ENCODE measurements at places on chromosomes 1 and 21.

DNA sequence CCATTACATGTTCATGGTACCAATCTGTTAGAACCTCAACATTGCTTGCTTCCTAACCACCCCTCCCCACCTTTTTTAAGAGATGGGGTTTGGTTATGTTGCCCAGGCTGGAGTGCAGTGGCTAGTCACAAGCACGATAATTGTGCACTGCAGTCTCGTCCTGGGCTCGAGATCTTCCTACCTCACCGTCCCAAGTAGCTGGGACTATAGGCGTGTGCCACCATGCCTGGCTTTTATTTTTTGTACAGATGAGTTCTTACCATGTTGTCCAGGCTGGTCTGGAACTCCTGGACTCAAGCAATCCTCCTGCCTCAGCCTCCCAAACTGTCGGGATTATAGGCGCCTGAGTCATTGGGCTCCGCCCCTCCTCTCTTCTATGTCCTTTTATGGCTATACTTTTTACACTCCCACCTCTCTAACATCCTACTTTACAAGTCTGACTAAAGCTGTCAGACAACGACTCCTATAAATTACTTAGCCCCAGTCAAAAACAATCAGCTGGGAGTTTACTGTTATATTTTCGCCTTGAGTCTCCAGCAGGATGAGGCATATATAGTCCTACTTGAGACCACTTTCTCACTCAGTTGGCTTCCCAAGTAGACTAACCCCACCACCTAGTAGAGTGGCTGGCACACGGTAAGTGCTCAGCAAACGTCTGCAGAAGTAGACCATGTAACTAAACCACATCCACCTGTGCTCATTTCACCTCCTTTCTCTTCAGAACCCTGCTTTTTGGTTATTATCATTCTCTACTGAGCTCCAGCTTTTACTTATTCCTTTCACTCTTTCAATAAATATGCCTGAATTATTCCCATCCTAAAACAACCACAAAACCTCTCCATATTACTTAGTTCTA lies 13.8 kb downstream of the ENSA start:
- no peak for DNase-seq

GRCh38 chr1:29271724-29272123 lies 35.4 kb downstream of the PTPRU start:
- DNase-seq, result peak; percentile 89
- H3K36me3 ChIP-seq, result peaks cover 10% of the 10 kb centered on the region
- peak overlapping the region; percentile 21 for H3K4me3 ChIP-seq
- no peaks in the 10 kb centered on the region for H3K27me3 ChIP-seq

GRCh38 chr1:42145389-42145716 lies 7.9 kb upstream of the GUCA2B start:
- no peak for DNase-seq
- H3K27ac ChIP-seq, result no peak overlapping the region
- H3K4me3 ChIP-seq, result no peak overlapping the region
- no peaks in the 10 kb centered on the region for H3K4me1 ChIP-seq
- H3K27me3 ChIP-seq, result no peaks in the 10 kb centered on the region

DNA sequence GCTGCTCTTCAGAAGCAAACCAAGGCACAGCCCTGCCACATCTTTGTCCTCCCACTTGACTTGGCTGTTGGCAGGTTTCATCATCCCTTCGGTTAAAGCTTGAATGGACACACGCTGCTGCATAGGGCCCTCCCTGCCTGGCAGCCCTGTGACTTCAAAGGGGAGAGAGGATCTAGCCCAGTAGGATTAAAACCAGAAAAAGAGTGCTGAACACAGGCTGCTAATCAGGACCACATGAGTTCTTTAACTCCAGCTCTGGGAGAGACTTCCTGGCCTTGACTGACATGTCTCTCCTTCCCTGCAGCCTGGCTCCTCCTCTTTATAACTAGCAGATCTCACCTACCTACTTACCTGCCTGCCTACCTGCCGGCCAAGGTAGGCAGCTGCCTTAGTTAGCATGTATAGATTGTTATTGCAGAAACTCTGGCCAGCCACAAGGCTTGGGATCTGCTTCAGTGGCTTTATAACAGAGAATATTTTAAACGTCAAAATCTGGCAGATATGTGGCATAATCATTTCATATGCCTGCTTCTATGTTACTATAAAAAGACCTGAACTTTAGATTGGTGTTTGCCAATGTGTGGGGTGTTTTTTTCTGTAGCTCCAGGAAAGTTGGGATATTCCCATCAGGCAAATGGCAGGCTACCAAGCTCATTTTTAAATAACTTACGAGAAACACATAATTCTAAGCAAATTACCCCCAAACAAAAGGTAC lies 49.4 kb downstream of the ERG start:
- no peaks in the 10 kb centered on the region for H3K36me3 ChIP-seq
- H3K27ac ChIP-seq, result no peak overlapping the region

- H3K27me3 ChIP-seq, result no peaks in the 10 kb centered on the region
- H3K36me3 ChIP-seq, result peaks cover 3% of the 10 kb centered on the region
- H3K4me1 ChIP-seq, result 0 out of 2 replicates have a peak, but pooled peaks cover under 1% of the 10 kb centered on the region
- H3K27ac ChIP-seq, result no peak overlapping the region
- no peak overlapping the region for H3K4me3 ChIP-seq
Measured at GRCh38 chr21:36477001-36477400, 2.9 kb downstream of the CLDN14 start.

- H3K27ac ChIP-seq, result no peak overlapping the region
- H3K4me3 ChIP-seq, result no peak overlapping the region
Measured at GRCh38 chr1:113615425-113615824, 143.9 kb downstream of the PHTF1 start.

DNA sequence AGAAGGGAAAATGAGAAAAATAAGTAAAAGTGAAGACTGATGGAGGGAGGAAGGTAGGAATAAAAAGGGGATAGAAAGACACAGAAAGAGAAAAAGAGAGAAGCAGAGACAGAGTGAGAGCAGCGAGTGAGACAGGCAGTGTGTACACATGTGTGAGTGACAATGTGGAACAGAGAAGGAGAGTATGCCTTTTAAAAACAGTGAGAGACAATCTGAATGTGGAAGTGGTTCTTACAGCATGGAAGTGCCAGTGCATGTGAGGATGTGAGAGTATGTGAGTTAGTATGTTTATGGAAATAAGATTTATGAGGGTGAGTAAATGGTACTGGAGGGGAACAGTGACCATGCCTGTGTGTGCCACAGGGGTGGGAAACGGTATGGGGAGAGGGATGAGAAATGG lies 1.2 kb downstream of the NEGR1 start:
- H3K27me3 ChIP-seq, result peaks cover 3% of the 10 kb centered on the region
- no peak overlapping the region for H3K27ac ChIP-seq
- DNase-seq, result no peak

DNA sequence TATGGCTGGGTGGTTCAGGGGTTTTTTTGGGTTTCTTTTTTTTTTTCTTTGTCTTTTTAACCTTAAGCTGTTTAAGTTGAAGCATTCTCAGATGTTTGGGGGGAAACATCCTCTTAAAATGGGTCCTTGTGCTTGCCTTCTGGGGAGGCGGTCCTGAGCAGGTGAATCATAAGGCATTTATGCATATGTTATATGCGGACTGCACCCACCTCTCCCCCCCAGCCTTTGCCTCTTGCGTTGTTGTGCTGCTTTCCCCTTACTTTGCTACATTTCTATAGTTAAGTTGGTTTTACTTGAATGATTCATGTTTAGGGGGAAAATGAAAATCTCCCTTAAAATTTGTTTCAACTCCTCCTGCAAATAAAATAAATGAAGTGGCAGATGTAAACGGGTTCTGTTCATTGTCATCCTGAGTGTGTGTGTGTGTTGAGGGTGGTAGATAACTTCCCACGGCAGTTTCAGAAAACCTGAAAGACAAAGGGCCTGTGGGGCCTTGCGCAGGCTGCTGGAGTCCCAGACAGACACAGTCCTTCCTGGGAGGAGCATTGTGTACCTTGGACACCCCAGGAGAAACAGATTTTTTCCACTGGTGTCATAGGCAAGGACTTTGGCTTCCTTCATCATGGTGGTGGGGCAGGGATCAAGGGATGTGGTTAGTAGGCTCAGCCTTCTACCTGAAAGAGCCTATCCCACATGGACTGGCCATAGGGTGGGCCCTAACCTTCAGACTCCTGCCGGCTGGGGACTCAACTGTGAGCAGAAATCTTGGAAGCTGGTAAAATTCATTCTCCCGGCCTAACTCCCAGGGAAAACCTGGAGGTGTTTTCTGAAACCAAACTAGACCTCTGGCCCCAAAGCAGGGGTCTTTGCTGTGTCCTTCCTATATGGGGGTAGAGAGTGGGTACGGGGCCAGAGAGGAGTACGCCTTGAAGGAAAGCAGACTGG lies 926 bp upstream of the SH3D21 start:
- DNase-seq, result no peak
- H3K4me1 ChIP-seq, result peaks cover 3% of the 10 kb centered on the region
- H3K27me3 ChIP-seq, result no peaks in the 10 kb centered on the region

- no peak overlapping the region for H3K4me3 ChIP-seq
- DNase-seq, result no peak
- no peaks in the 10 kb centered on the region for H3K36me3 ChIP-seq
- no peaks in the 10 kb centered on the region for H3K4me1 ChIP-seq
Measured at GRCh38 chr1:44830900-44831304, 12.2 kb downstream of the PTCH2 start.

- DNase-seq, result no peak
- no peaks in the 10 kb centered on the region for H3K27me3 ChIP-seq
- no peak overlapping the region for H3K27ac ChIP-seq
- no peak overlapping the region for H3K4me3 ChIP-seq
- no peaks in the 10 kb centered on the region for H3K36me3 ChIP-seq
Measured at GRCh38 chr1:226656201-226656600, 82.9 kb downstream of the ITPKB start.

- H3K36me3 ChIP-seq, result no peaks in the 10 kb centered on the region
- H3K27ac ChIP-seq, result no peak overlapping the region
- H3K4me3 ChIP-seq, result no peak overlapping the region
Measured at GRCh38 chr1:1185101-1185765, 11.6 kb downstream of the TTLL10 start.

- no peak overlapping the region for H3K27ac ChIP-seq
- no peaks in the 10 kb centered on the region for H3K4me1 ChIP-seq
- peaks cover 2% of the 10 kb centered on the region for H3K27me3 ChIP-seq
- no peak for DNase-seq
- H3K4me3 ChIP-seq, result no peak overlapping the region
Measured at GRCh38 chr21:25838809-25839208, 104.0 kb downstream of the GABPA start.

GRCh38 chr1:156886583-156887281 lies 6.8 kb upstream of the PEAR1 start:
- H3K4me3 ChIP-seq, result no peak overlapping the region
- peaks cover 2% of the 10 kb centered on the region for H3K4me1 ChIP-seq
- H3K27ac ChIP-seq, result no peak overlapping the region
- peaks cover 7% of the 10 kb centered on the region for H3K27me3 ChIP-seq
- no peak for DNase-seq

DNA sequence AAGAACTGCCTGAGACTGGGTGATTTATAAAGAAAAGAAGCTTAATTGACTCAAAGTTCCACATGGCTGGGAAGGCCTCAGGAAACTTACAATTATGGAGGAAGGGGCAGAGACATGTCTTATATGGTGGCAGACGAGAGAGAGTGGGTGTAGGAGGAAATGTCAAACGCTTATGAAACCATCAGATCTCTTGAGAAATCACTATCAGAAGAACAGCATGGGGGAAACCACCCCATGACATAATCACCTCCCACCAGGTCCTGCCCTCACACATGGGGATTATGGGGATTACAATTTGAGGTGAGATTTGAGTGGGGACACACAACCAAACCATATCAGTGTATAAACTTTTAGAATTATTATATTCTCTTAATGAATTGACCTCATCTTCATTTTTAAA lies 335.9 kb upstream of the DPYD start:
- no peak for DNase-seq
- H3K27me3 ChIP-seq, result no peaks in the 10 kb centered on the region
- no peaks in the 10 kb centered on the region for H3K4me1 ChIP-seq
- no peak overlapping the region for H3K4me3 ChIP-seq
- peaks cover 2% of the 10 kb centered on the region for H3K36me3 ChIP-seq

DNA sequence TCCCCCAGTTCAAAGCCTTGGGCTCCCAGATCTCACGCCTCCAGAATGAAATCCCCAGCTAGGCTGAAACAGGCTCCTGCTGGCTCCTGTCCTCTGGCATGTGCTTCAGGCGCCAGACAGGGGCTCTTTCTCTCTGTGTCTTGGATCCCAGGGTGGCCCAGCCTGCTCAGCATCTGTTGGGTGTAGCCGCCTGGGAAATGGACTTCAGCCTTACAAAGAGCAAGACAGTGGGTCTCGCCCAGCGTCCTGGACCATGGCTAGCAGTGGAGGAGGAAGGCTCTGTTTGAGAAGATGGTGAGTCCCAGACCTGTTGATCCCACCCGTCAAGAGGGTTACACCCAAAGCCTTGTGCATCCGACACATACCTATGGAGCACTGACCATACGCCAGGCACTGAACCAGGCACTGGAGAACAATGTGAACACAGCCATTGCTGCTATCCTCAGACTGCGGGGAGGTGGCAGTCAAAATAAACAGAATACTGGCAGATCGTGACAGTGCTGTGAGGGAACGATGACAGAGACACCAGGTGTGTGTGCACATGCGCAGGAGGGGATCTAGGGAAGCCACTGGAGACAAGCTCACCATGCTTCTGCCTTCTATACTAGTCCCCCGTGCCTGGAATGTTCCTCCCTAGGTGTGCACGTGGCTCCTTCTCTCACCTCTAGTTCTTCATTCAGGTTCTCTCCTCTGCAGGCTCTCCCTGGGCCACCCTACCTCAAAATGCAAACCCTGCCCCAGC lies 93.0 kb upstream of the GCLM start:
- H3K4me1 ChIP-seq, result no peaks in the 10 kb centered on the region
- H3K27ac ChIP-seq, result no peak overlapping the region
- no peak for DNase-seq

DNA sequence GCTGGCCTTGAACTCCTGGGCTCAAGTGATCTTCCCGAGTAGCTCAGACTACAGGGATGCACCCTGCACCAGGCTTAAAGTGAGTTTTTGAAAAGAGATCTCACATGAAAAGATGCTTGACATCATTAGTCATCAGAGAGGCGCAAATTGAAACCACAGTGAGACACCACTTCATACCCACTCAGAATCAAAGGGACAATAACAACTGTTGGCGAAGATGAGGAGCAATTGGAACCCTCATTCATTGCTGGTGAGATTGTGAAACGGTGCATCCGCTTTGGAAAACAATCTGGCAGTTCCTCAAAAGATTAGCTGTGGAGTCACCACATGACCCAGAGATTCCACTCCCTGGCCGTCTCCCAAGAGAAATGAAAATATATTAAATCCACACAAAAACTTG lies 122.3 kb downstream of the PGBD5 start:
- H3K4me1 ChIP-seq, result no peaks in the 10 kb centered on the region
- H3K27ac ChIP-seq, result no peak overlapping the region
- no peaks in the 10 kb centered on the region for H3K27me3 ChIP-seq

DNA sequence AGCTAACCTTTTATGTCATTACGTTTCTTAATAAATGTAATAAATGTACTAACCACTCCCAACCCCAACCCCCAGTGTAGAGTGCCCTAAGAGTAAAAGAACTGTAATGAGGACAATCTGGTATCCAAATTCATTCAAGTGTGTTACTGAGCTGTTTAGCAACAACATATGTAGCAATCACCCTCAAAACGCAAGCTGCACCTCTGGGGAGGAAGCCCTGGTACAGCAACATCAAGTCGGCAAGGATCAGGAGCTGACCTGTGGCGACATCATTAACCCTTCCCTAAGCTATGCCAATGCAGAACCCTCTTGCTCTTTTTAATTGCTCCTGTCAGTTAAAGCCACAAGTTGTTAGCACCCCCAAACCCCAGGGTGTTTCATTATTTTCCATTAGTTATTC lies 47.1 kb downstream of the STX6 start:
- no peak overlapping the region for H3K4me3 ChIP-seq
- DNase-seq, result no peak
- H3K27ac ChIP-seq, result no peak overlapping the region
- no peaks in the 10 kb centered on the region for H3K4me1 ChIP-seq

GRCh38 chr1:156643049-156643777 lies 1.3 kb downstream of the BCAN start:
- no peak overlapping the region for H3K27ac ChIP-seq
- H3K4me3 ChIP-seq, result peak overlapping the region; percentile 82
- H3K36me3 ChIP-seq, result no peaks in the 10 kb centered on the region
- peaks cover 4% of the 10 kb centered on the region for H3K4me1 ChIP-seq
- H3K27me3 ChIP-seq, result peaks cover 10% of the 10 kb centered on the region
- no peak for DNase-seq
